ENCODE measurements at places on chromosomes 2 and 18. TPM values are rescaled to one million over a fixed set of nuclear protein-coding genes. Genes with fewer than 3 reads are reported as not detected.

SPAG16 gene
- 18.1 TPM for total RNA-seq

UGT1A8 gene
- not detected for total RNA-seq

CHST10 gene
- 25.0 TPM for total RNA-seq

AMER3 gene
- total RNA-seq = 20.6 TPM

RTP5 gene
- total RNA-seq = not detected

FHL2 gene
- 3.2 TPM for total RNA-seq

DNA sequence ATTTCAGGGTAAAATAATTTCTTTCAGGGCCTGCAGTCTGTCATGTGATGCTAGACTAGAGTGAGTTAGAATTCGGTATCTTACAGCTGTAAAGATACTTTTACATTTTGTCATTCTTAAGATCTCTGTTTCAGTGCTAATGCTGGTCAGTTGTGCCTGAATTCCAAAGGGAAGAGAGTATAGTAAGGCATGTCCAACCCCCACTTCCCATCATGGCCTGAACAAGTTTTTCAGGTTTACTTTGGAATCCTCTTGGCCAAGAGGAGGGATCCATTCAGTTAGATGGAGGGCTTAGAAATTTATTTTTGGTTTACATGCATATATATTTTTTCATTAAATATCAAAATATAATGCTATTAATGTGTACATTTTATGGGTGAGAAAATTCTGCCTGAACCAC is 596.6 kb downstream of the XIRP2 start:
- DNase-seq = no peak

- DNase-seq = no peak
These were observed 26.3 kb downstream of the CTIF start for GRCh38 chr18:48565105-48565504.

All from glutamatergic neuron (in vitro differentiated cells).